ENCODE measurements at places on chromosomes 12 and 14. TPM values are rescaled to one million over a fixed set of nuclear protein-coding genes. Genes with fewer than 3 reads are reported as not detected.

The SERPINA12 gene
- total RNA-seq: not detected

The DCAF11 gene
- total RNA-seq: 81.8 TPM

The KRT77 gene
- total RNA-seq: not detected

The MGST1 gene
- total RNA-seq: 1.2 TPM

The CLEC2A gene
- not detected for total RNA-seq

The ZNF384 gene
- 91.5 TPM for total RNA-seq

The ENDOU gene
- total RNA-seq: not detected

The SERPINA3 gene
- not detected for total RNA-seq

The TMEM52B gene
- not detected for total RNA-seq

The LRRC74A gene
- total RNA-seq: not detected

All from T-helper 2 cell treated with Interferon-gamma antibody and Interleukin-4, amounts not matched to agents 100 ng/mL and 5 ng/mL, for 36 hours (primary cell).